ENCODE measurements at places on chromosomes 6 and 20.
A peak's percentile ranks its signal among the peaks of the same experiment; 100 is the strongest.

DNA sequence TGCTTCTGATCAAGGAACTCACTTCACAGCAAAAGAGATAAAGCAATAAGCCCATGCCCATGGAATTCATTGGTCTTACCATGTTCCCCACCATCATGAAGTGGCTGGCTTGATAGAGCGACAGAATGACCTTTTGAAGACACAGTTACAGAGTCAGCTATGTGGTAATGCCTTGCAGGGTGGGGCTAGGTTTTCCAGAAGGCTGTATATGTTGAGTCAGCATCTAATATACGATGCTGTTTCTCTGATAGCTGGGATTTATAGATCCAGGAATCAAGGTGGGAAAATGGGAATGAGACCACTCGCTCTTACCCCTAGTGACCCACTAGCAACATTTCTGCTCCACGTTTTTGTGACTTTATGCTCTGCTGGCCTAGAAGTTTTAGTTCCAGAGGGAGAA lies 220.7 kb upstream of the RSPO3 start:
- DNase-seq = no peak

- DNase-seq = no peak
Observed at GRCh38 chr6:162644153-162644552, 83.4 kb downstream of the PRKN start.

- no peak for DNase-seq
Observed at GRCh38 chr6:8435845-8436168, 462 bp upstream of the SLC35B3 start.

DNA sequence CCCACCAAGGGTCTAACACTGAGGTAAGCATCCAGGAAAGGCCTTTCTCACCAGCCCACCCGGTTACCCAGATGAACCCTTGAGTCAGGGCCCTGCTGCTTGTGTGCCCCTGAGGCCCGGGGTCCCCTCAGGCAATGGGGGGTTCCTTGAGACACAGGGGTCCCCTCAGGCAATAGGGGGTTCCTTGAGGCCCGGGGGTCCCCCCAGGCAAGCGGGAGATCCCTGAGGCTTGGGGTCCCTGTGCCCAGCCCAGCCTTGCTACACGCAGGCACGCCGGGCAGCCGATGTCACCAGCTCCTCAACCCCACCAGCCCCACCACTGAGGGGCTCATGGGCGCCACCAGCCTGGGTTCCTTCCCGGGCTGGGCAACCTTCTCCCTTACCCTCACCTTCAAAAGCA lies 247.2 kb downstream of the TTLL2 start:
- DNase-seq = no peak

DNA sequence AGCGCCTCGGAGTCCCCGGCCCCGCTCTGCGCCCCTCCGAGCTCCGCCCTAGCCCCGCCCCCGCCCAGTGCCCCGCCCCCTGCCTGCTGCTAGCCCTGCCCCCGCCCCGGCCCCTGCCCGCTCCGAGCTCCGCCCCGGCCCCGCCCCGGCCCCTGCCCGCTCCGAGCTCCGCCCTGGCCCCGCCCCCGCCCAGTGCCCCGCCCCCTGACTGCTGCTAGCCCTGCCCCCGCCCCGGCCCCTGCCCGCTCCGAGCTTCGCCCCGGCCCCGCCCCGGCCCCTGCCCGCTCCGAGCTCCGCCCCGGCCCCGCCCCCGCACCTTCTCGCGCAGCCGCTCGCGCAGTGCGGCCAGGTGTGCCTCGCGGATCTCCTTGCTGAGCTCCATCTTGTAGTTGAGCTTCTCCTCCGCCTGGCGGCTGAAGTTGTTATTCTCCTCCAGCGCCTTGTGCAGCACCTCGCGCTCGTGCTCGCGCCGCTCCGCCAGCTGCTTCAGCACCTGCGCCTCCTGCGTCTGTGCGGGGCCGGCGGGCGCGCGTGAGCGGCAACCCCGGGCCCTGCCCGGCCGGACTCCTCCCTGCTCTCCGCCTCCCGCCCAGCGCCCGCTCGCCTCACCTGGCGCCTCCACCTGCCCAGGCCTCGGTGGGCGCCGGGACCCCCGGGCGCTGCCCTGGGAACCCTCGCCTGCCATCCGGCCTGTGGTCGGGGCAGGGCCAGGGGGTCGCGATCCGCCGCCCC lies 11.3 kb downstream of the STMN3 start:
- peak; percentile 89 for DNase-seq

GRCh38 chr6:20092071-20092566 lies 120.2 kb downstream of the MBOAT1 start:
- no peak for DNase-seq

GRCh38 chr6:53378208-53378607 lies 29.5 kb upstream of the ELOVL5 start:
- DNase-seq = no peak

DNA sequence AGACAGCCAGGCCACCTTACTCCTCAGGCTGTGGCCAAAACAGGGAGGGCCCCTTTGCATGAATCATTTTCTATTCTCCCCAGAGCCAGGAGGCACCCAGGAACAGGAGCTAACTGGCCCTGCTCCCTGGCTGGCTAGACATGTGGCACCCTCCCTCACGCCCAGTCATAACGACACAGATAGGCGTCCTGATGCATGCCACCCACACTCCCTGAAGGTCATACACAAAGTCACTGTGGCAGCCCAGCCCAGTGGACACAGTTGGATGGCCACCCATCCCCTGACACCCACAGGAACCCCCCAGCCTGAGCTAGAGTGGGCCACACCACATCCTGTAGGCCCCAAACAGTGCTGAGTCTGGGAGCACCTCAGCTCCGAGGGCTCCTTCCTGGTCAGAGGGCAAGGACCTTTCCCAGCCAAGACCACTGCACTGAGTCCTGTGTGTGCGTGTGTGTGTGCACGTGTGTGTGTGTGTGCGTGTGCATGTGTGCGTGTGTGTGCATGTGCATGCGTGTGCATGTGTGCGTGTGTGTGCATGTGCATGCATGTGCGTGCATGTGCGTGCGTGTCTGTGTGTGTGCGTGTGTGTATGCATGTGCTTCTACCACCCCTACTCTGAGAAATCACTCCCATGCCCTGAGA lies 21.6 kb downstream of the TFEB start:
- no peak for DNase-seq

GRCh38 chr20:31414381-31414780 lies 8.4 kb upstream of the DEFB121 start:
- no peak for DNase-seq

DNA sequence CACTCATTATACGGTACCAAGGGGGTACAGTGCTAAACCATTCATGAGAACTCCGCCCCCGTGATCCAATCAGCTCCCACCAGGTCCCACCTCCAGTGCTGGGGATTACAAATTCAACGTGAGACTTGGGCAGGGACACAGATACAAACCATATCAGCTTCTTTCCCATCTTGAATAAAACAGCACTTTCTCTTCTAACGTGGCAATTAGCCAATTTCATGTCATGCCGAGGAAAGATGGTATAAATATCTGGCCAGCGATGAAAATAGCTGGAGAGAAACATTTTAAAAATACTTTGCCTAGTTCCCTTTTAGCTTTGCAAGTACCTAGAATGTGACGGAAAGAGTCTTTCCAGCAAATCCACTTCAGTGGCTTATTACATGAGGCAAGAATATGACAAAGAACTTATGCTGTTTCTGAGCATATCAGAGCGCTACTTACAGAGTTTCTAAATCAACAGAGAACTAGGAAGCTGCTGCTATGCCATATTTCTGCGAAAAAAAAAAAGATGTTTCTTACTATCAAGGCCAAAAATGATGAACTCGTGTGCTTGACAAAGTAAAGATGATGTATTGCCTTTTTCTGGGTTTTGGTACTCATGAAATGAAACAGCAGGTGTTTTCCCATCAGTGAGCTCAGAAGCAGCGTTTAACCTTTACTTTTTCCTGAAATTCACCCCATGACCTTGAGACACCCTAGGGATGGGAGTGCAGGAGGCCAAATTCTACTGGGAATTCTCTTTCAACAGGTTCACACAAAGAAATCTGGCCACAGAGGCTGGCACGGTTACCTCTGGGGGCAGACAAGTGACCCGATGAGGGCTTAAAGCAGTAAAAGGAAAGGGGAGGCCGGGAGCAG lies 37.9 kb downstream of the AGPAT4 start:
- no peak for DNase-seq

GRCh38 chr6:7086488-7086887 lies 21.3 kb upstream of the RREB1 start:
- peak; percentile 26 for DNase-seq

GRCh38 chr6:109824105-109824504 lies 133.0 kb downstream of the FIG4 start:
- DNase-seq = no peak

- DNase-seq = no peak
Observed at GRCh38 chr20:25072226-25072811, 9.6 kb downstream of the VSX1 start.

DNA sequence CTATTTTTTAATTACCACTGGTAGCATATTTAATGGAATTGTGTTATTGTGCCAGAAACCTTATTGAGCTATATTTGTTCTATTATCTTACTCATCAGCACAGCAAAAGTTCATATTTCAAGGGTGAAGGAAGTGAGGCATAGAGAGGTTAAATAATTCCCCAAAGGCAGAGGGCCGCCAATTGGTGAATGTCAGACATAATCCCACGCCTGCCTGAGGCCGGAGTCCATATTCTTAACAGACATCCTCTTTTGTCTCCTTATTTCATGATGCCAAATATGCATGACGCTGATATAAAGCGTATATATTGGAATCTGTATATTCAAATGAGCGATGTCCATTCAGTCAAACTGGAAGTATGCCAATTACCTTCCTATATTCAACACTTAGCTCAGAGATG lies 505.0 kb upstream of the SLC35B3 start:
- no peak for DNase-seq

- DNase-seq = no peak
Observed at GRCh38 chr6:113347436-113347835, 509.7 kb upstream of the MARCKS start.

DNA sequence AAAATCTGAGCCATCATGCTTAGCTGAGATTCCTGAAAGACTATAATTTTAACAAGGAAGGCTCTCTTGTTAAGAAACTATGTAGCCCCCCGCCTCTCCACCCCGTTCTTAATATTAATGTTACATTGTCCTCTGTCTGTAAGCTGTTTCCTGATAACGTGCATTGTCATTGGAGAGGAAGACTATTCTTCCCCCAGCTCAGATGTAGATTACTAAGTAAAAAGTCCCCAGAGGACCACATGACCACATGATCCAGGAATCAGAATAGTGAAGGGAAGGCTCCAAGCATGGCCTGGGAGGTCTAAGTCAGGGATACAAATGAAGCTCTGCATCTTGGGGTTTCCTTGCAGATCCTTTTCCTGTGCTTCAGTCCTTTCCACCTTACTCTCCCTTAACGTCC lies 106.4 kb downstream of the JARID2 start:
- DNase-seq = no peak

GRCh38 chr20:35318502-35319157 lies 26.4 kb upstream of the FAM83C start:
- no peak for DNase-seq

GRCh38 chr6:87808005-87808757 lies 106.1 kb upstream of the AKIRIN2 start:
- no peak for DNase-seq

DNA sequence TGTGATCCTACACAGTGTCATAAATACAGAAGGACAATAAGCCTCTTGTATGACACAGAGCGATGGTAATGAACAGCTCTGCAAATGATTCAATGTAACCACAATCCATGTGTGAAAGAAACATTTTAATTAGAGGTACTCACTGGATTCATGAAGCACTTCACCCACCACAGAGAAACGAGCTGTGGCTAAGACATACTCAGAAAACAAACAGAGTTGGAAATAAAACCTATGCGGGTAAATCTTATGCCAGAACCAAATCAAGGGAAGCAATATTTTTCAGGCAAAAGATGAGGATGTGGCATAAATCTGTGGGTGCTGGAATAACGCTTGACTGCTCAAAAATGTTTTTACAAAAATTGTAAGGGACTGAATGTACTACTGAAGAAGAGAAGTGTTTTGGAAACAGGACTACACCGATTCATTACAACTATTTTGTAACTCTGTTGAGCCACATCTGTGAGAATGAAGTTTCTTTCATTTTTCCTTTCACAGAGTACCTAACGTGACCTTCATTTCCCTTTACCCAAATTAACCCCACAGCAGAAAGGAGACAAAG lies 112.1 kb downstream of the WDR27 start:
- DNase-seq = no peak

- no peak for DNase-seq
Observed at GRCh38 chr6:63690221-63690620, 54.6 kb downstream of the PHF3 start.
